Activated CD4-positive, alpha-beta T cell treated with anti-CD3 and anti-CD28 coated beads, Interleukin-2, amount 50 U/mL, for 1 hour (primary cell): ENCODE measurements at places on chromosomes 5 and 9.
A peak's percentile ranks its signal among the peaks of the same experiment; 100 is the strongest.

DNA sequence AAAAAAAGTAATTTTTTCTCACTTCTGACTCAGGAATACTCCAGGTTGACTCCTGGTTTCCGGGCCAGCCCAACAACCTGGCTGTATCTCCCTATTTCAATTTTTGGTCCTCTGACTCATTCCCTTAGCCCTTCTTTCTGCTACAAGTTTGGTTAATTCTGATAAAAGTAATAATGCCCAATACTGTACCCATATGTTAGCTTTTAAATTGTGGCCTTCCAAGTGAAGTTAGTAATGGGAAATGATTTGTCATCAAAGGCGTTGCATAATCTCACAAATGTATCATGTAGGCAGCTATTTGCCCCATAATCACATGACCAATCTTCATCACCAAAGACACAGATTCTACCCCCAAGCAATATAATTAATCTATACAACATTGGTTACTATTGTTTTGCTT is 31.1 kb upstream of the BNC2 start:
- DNase-seq = no peak

GRCh38 chr5:135178476-135179155 is 144.6 kb upstream of the PITX1 start:
- no peak for DNase-seq

- DNase-seq = no peak
Measured at GRCh38 chr9:132854832-132855231, 23.3 kb downstream of the AK8 start.

- DNase-seq = no peak
Measured at GRCh38 chr9:38432922-38433510, 8.8 kb upstream of the IGFBPL1 start.

DNA sequence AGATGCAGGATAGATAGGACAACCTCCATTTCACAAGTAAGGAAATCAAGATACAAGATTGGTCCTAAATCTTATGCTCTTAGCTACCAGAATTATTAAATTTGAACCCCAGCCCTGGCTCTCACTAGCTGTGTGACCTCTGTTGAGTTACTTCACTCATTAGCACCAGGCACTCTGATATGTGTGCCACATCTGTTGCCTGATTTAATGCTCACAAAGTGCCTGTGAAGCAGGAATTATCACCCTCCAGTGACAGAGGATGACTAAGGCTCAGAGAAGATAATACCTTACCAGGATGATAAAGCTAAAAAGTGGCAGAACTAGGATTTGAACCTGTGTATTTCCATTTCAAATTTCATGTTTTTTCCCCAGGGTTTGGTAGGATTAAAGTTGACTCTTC is 110.0 kb downstream of the PLPPR1 start:
- DNase-seq = no peak

DNA sequence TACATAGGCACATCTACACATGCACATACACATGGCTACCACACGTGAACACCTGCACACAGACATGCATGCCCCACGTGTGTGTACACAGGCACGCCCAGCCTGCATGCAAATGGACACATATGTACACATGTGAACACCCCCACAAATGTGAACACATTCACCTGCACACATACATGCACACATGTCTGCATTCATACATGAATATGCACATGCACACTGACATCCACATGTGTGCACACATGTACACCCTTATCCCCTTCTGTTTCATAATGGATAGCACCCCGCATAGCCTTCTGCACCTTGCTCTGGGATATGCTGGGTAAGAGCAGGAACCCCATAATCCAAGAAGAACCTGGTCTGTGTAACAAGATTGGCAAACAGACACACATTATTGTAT is 66.2 kb downstream of the WNK2 start:
- no peak for DNase-seq

DNA sequence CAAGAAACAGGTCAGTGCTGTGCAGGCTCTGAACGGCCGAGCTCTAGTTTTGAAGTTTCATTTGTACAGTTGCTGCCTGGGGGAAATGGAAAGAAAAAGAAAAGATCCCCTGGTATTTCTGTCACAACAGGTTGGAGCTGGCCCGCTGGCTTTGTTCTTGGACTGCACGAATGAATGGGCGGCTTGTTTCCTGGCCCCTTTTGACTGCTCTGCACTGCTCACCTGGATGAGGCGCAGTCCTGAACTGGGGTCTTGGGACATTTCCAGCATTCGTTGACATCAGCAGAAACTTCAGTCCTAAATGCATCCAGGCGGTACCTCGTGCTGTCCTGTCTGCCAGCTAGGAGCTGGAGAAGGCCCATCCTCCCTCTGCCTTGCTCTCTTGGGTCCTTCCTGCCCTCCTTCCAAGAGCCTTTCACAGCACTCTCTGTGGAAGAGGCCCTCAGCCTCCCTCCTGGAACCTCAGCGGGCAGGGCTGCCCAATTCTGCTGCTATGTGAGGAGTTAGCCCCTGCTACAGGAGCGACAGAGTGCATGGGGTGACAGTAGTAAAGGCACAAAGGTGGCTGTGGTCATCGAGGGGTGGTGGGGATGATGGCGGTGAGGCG is 189.2 kb downstream of the FSTL4 start:
- no peak for DNase-seq

DNA sequence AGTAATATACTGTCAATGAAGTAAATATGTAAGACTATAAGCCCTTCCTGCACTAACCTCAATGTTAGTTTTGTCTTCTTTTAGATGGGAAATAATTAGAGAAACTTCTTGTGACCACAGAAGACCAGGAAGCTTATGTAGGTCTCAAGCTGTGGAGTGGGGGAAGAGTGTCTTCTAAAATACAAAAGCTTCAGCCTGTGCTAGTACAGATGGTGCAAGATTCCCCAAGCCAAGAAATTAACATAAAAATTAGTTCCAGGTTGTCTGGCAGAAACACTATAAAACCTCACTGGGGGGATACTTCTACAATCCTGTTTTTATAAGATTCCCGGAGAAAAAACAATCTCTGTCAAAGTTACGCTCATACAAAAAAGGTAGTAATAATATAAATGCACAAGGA is 103.6 kb downstream of the FNBP1 start:
- DNase-seq = no peak

GRCh38 chr5:56639476-56639875 is 175.9 kb upstream of the MAP3K1 start:
- no peak for DNase-seq

DNA sequence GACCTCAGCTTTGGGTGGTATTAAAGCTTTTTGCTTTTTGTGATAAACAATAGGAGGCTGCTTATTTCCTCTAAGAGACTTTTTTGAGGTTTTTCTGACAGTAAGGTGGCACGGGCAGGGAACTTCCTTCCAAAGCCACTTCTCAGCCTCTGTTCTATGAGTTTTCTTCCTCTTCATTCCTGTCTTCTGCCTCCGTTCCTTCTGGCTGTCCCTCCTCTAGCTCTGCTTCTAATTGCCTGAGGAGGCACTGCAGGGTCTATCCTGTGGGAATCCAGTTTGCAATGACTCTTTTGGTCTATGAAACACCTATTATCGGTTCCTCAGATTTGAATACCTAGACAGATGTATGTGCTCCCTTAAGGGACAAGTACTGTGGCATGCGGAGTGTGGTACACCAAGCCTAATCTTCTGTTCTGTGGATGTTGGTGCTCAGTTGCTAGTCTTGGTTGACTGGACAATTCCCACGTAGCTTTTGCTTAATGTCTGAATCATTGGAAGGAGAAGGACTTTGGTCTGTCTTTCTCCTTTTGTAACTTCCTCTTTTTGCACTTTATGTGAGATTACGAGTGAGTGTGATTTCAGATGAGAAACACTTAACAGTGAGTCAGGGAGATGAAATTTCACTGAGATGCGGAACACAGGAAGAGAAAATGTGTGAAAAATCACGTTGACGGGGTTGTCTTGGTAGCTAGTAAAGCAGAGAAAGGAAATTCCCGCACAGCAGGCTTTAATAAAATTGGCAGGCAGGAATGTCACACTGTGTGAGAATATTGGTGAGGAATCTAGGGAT is 305.2 kb downstream of the EFNA5 start:
- no peak for DNase-seq

GRCh38 chr9:28407351-28407750 is 834.1 kb upstream of the C9orf72 start:
- no peak for DNase-seq

DNA sequence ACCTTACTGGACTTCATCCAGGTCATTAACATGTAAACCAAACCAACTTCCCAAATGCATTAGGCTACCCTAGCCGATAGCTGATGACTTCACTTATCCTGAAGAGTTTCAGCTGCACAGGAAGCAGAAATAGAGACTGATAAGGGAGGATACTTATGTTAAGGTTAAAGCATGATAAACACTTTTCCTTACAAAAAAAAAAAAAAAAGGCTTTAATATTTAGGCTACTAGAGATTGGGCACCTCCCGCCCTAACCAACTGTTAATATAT is 1.6 kb upstream of the MEF2C start:
- no peak for DNase-seq

GRCh38 chr5:181223058-181223728 is at the start of gene TRIM41:
TSS of gene TRIM41 (plus strand) at chr5:181223281. CDS start at chr5:181224000, 719 bp downstream.
- peak; percentile 96 for DNase-seq

DNA sequence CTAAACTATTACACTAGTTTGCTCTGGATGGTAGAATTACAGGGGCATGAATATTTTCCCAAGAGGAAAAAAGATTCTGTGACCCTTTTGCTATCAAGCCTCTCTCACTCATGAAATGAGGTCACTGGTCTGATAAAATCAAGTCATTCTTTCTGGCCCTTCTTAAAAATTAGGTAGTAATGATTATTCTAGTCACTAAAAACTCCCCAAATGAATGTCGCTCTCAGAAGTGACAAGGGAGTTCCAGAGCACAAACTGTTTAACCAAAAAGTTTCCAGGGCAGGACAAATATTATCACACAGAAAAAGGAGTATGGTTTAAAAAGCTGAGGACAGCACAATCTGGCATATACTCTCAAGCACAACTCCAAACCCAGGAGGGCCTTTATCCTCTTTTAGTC is 12.5 kb downstream of the ERMP1 start:
- DNase-seq = no peak

DNA sequence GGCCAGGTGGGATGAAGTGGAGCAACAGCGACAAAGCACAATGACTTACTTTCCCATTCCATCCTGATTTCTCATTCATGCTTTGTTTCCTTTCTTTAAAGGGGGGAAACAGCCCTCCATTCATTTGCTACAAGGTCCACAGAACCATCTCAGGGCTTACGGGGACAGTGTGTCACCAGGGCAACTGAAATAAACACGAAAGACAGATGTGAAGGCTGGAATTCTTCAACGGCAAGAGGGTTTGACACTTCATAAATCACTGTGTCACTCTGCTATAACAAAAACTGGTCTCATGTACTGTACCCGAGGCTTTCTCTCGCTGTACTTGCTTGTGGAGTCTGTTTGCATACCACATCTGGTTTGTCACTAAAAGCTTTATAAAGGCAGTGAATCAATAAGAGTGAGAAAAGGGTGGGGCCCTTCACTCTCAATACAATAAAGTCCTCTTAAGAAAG is 150.8 kb downstream of the EFNA5 start:
- DNase-seq = no peak

DNA sequence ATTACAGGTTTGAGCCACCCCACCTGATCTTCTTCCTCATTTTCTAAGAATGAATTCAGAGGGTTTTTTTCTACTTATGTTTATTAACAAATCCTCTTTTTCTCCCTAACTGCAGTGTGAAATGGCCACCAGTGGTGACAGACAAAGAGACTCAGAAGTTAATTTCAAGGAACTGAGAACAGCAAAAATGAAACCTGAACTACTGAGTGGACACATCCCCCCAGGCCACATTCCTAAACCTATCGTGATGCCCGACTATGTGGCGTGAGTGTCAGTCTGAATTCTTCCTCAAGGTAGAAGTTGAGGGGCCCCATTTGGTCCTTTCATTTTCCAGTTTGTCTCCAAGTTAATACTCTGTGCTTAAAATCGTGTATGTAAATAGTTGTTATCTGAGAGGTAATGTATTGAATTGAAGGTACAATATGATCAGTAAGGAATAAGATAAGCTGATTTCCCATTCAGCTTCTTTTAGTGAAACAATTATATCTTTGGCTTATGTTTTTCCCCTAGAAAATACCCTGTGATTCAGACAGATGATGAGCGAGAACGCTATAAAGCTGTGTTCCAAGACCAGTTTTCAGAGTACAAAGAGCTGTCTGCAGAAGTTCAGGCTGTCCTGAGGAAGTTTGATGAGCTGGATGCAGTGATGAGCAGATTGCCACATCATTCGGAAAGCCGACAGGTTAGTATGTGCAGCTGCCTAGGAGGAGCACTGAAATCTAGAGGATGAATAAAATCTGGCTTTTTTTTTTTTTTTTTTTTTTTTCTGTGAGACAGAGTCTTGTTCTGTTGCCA is 17.7 kb downstream of the MARVELD2 start:
- no peak for DNase-seq

GRCh38 chr5:64417390-64417789 is 88.4 kb upstream of the RGS7BP start:
- no peak for DNase-seq

DNA sequence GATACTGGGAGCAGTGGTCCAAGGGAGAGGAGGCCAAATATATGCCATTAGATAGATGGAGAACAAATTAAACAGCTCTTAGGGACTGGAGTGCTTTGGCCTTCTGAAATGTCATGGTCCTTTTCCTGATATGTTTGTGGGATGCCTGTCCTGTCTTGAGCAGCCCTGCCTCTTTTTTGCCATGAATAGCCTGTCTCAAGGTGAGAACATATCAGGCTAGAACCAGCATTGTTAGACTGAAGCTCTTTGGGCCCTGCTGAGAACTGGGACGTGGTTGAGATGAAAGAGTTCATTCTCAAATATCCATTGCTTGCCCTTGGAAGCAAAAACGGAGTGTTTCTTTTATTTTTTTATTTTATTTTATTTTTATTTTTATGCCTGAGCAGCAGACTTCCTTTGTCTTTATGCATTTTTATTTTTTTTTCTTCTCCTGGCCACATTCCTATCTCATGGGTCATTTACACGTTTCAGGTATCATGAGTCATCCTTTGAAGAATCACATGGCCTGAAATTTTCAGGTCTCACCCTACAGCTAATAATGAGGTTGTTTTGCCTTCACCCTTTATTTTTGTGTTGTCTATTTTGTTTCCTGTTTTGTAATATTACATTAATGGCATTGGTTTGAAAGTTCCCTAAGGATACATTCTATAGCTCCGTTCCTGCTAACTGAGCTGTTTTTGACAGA is 371.4 kb downstream of the PSAT1 start:
- DNase-seq = no peak

DNA sequence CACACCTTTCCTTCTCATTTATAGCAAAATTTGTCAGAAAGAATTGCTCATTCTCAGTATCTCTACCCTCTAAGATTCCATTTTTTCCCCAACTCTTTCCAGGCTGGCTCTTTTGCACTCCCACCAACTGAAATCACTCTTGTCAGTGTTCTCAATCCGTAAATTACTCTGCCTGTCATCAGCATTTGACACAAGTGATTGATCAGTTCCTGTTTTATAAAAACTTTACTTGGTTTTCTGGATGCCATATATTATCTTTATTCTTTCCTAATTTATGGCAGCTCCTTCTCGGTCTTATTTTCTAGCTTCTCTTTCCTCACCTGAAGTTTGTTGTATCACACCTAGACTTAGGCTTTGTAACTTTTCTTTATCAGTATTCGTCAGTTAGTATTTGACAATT is 16.4 kb downstream of the DENND4C start:
- DNase-seq = no peak

GRCh38 chr5:151064916-151065499 is 15.8 kb downstream of the TNIP1 start:
- no peak for DNase-seq

GRCh38 chr9:21931428-21931827 is 62.8 kb downstream of the CDKN2A start:
- DNase-seq = no peak

GRCh38 chr9:19901586-19901985 is 112.7 kb upstream of the SLC24A2 start:
- no peak for DNase-seq

- no peak for DNase-seq
Measured at GRCh38 chr5:65808818-65809217, 86.8 kb downstream of the NLN start.

GRCh38 chr5:29992248-29992647 is 1201.2 kb upstream of the CDH6 start:
- DNase-seq = no peak
